ENCODE measurements at places on chromosomes 11 and 22.

DNA sequence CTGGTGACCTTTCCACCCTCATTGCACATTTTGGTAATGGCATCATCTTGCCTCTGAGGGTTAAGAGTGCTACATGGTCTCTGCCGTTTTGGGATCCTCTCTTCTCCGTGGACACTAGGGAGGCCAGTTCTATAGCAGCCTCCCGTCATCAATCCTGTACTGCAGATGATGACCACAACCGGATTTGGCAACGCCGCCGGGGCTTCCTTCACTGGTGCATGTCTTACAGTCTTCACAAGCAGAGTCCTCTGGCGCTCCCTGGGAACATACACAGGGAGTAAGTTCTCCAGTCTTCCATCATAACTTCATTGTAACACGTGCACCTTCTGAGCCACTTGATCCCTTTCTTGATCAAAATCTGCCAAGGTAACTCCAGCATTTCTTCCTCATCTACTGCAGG lies 69.0 kb upstream of the SLC22A12 start:
- DNase-seq = no peak

DNA sequence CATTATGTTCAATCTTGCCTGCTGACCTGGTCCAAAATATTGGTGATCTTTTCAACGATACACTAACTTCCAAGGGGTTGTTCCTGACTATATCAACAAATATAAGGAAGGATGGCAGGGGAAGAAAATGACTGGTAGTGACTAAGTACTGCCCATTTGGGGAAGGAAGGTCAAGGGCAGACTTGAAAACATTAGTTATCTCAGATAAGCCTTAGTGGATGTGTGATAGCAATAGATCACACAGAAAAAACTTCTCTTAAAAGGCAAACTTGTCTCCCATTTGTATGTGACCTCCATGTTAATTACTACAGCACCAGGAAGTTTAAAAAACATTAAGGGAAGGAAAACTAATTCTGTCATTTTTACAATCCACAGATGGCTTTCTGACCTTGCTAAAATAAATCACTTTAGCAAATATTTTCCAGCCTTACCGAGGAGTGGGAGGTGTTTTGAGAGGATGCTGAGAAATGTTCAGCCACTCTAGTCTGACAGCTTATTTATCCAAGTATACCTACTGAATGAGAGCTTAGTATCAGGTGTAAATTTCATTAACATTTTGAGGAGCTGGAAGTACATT lies 88.2 kb upstream of the DDI1 start:
- no peak for DNase-seq

DNA sequence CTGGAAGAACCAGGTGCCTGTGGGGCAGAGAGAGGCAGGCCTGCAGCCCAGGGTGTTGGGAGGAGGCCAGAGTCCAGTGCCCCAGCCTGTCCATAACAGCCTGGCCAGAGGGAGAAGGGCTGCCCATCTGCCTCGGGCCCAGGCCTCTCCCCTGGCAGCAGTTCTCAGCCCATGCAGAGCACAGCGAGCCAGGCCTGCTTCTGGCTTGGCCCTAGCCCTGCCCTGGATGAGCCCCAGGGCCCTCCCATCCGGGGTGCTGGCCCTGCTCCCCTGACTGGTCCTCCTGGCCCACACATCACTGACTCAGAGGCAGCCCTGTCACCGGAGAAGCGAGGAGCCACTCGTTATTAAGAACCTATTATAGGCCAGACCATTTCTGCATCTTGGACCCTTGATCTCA lies 19.7 kb upstream of the MYRF start:
- DNase-seq = no peak

GRCh38 chr11:100220801-100221200 lies 466.3 kb upstream of the ARHGAP42 start:
- no peak for DNase-seq

DNA sequence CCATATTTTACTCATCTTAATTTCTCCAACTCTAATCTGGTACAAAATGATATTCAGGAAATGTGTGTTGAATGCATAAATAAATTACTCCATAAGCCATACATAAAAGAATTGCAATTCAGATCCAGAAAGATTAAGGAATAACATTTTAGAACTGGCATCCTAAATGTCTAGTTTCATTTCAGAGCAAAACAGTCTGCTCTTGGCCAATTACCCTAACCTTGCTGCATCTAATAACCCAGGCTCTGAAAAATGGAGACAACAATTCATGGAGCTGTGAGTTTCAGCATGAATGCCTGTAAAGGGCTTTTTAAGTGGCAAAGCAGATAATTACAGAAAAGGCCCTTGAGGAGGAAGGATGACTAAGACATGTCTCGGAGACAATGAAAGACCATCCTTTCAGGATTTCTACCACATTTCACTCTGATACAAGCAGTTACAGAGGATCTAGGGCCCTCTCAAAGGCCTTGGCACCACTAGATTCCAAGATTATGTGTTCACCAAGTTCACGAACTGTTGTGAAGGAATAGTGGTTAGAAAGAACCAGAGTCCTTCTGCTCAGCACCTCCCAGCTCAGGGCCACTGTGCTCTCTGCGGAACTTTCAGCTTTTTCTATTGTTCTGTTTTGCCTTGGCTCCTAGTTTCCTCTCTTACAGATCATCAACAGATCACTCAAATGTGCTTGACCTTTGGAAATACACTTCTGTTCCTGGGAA lies 157.6 kb upstream of the BLID start:
- DNase-seq = no peak

- no peak for DNase-seq
These were observed 6.5 kb upstream of the APOBEC3H start for GRCh38 chr22:39090426-39091064.

GRCh38 chr11:65378208-65378927 lies 4.1 kb downstream of the SLC25A45 start:
- peak; percentile 46 for DNase-seq

- no peak for DNase-seq
These were observed 22.6 kb downstream of the NEAT1 start for GRCh38 chr11:65445101-65445603.

GRCh38 chr22:28477556-28477955 lies 202.1 kb downstream of the TTC28 start:
- no peak for DNase-seq

- DNase-seq = no peak
These were observed 11.9 kb downstream of the C11orf21 start for GRCh38 chr11:2289859-2290258.

- no peak for DNase-seq
These were observed 5.8 kb downstream of the MS4A6E start for GRCh38 chr11:60332846-60333245.

GRCh38 chr22:29819501-29819900 lies 18.6 kb downstream of the ASCC2 start:
- DNase-seq = no peak

DNA sequence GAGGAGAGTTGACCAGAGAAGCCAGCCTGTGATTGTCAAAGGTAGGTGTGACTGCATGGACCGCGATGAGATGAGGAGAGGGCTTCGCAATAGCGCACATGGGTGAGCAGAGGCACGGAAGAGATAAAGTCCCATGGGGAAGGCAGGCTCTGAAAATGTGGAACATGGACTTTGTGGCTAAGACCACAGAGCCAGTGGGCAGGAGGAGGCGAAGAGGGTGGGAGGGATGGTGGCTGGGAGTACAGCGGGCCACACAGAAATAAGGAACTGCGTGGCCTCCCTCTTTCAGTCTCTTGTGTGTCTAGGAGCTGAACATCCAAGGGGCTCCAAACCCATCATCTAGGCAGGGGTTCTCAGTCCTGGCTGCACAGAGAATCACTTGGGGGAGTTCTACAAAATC lies 98.6 kb downstream of the TENM4 start:
- DNase-seq = no peak

GRCh38 chr11:62962391-62962790 lies 22.4 kb downstream of the SLC22A6 start:
- DNase-seq = no peak

DNA sequence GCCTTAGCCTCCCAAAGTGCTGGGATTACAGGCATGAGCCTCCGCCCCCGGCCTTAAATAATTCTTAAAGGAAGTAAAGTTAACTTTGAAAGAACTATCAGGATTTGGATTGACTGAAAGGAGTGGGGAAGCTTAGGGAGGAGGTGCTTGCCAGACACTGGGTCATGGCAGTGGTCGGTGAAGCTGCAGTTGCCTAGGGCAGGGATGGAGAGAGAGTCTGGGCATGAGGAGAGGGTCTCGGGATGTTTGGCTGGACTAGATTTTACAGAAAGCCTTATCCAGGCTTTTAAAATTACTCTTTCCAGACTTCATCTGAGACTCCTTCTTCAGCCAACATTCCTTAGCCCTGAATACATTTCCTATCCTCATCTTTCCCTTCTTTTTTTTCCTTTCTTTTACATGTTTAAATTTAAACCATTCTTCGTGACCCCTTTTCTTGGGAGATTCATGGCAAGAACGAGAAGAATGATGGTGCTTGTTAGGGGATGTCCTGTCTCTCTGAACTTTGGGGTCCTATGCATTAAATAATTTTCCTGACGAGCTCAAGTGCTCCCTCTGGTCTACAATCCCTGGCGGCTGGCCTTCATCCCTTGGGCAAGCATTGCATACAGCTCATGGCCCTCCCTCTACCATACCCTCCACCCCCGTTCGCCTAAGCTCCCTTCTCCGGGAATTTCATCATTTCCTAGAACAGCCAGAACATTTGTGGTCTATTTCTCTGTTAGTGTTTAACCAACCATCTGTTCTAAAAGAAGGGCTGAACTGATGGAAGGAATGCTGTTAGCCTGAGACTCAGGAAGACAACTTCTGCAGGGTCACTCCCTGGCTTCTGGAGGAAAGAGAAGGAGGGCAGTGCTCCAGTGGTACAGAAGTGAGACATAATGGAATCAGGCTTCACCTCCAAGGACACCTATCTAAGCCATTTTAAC lies at the start of gene NNMT:
Gene NNMT (plus strand): TSS at position 724 of the 929 bp plus-strand sequence. CDS start 158 bp downstream, at position 882.
- no peak for DNase-seq

- no peak for DNase-seq
These were observed 301.8 kb upstream of the MTNR1B start for GRCh38 chr11:92667486-92668152.

DNA sequence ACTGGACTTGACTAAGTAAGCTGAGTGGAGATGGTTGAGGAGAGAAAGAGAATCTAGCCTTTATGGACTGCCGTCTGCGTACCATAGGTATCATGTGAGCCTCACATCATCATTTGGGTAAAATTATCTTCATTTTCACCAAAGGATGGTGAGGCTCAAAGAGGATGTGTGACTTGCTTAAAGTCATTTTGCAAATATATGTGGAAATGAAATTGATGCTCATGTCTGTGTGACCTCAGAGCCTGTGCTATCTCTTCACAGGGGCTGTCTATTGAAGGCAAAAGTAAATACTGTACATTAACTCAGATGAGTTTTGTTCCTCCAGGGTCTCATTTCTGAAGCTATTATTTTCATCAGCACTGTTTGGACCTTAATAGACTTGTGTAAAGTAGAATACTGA lies 83.3 kb upstream of the ALKBH3 start:
- no peak for DNase-seq

GRCh38 chr11:33987975-33988580 lies 63.5 kb upstream of the CAPRIN1 start:
- peak; percentile 75 for DNase-seq

GRCh38 chr11:124313131-124313530 lies 618 bp downstream of the OR8D1 start:
- no peak for DNase-seq

DNA sequence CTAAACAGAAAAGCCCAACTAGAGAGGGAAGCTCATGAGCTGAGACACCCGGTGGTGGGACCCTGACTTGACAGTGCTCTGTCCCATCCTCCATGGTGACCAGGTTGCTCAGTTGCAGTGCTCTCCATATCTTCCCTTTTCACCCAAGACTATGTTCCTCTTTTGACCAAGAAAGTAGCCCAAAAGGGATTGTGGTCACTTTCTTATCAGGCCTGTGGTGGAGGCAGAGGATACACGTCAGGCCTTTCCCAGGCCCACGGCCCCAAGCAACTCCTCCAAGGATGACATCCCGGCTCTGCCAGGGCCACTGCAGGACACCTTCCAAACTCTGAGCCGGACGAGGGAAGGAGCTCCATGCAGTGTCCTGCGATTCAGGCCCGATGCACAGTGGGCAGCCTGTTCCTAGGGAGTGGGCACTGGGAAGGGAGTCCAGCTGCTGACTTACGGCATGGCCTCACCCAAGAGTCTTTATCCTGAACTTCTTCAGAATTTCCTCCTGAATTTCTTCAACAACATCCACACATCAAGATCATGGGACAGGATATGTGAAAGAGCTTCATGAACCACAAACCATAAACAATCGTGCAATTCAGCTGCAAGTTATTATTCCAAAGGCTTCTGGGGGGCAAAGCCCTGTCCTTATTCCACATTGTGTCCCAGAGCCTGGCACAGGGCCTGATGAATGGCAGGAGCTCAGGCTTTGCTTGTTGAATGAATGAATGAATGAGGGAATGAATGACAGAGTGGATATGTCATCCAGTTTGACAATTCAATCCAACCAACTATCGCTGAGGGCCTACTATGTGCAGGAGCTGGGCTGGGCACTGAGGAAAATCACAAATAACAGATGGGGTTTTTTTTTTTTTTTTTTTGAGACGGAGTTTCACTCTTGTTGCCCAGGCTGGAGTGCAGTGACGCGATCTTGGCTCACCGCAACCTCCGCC lies 36.0 kb upstream of the MYH9 start:
- no peak for DNase-seq

DNA sequence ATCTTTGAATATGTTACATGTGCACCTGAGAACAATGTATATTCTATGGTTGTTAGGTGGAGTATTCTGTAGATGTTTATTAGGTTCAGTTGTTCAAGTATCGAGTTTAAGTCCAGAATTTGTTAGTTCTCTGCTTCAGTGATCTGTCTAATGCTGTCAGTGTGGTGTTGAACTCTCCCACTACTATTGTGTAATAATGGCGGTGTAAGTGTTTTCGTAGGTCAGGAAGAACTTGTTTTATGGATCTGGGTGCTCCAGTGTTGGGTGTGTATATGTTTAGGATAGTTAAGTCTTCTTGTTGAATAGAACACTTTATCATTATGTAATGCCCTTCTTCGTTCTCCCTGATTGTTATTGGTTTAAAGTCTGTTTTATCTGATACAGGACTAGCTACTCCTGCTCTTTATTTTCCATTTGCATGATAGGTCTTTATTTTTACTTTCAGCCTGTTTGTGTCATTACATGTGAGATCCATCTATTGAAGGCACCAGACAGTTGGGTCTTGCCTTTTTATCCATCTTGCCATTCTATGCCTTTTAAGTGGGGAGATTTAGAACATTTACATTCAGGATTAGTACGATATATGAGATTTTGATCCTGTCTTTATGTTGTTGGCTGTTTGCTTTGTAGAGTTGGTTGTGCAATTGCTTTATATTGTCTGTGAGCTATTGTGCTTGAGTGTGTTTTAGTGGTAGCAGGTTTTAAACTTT lies 121.6 kb downstream of the DDX10 start:
- DNase-seq = no peak

DNA sequence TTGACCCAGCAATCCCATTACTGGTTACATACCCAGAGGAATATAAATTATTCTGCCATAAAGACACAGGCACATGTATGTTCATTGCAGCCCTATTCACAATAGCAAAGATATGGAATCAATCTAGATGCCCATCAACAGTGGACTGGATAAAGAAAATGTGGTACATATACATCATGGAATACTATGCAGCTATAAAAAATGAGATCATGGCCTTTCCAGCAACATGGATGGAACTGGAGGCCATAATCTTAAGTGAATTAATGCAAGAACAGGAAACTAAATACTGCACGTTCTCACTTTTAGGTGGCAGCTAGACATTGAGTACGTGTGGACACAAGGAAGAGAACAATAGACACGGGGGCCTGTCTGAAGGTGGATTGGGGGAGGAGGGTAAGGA lies 15.1 kb upstream of the WNT11 start:
- DNase-seq = no peak

Measured in memory B cell (primary cell).